ENCODE measurements at places on chromosomes 7 and 10. TPM values are rescaled to one million over a fixed set of nuclear protein-coding genes. Genes with fewer than 3 reads are reported as not detected.

GPRIN2 gene
- not detected for total RNA-seq

ADRB1 gene
- not detected for total RNA-seq

BMPER gene
- total RNA-seq: not detected

ARHGAP22 gene
- 0.66 TPM for total RNA-seq

MPP7 gene
- 0.15 TPM for total RNA-seq

DNAH11 gene
- total RNA-seq: 1.7 TPM

SPDYE8 gene
- total RNA-seq: not detected

PLPP4 gene
- not detected for total RNA-seq

CYP3A5 gene
- total RNA-seq: not detected

DNA sequence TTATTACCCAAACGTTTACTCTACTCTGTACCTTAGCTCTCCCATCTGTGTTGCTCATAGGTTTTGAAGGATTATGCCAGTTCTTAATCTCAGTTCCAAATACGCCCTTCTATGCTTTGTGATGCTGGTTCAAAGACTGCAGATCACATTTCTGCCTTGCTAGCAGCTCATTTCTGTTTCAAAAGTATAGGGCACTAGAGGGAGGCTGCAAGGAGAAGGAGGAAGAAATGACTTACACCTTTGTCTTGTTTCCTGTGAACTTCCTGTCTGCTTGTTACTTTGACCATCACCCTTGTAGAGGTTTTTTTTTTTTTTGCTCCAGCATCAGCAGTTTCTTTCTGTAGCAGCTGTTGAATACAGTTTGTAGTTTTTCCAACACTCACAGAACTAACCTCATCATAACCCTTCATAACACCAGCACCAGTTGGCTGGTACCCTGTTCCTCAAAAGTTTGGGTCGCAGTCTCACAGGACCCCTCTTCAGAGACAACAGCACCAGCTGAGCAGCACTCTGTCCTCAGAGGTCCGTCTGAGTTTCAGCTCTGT lies 16.5 kb downstream of the SLK start:
- no peaks in the 10 kb centered on the region for H3K36me3 ChIP-seq
- H3K27me3 ChIP-seq: no peaks in the 10 kb centered on the region
- H3K4me1 ChIP-seq: peaks cover 62% of the 10 kb centered on the region
- peak overlapping the region; percentile 67 for H3K27ac ChIP-seq
- peak; percentile 16 for DNase-seq
- peak overlapping the region; percentile 20 for H3K4me3 ChIP-seq

- DNase-seq: no peak
- H3K36me3 ChIP-seq: peaks cover 3% of the 10 kb centered on the region
- no peak overlapping the region for H3K4me3 ChIP-seq
- peaks cover 25% of the 10 kb centered on the region for H3K4me1 ChIP-seq
Measured at GRCh38 chr10:88794731-88795130, 7.8 kb upstream of the LIPM start.

- H3K27ac ChIP-seq: no peak overlapping the region
- H3K4me3 ChIP-seq: no peak overlapping the region
- H3K36me3 ChIP-seq: no peaks in the 10 kb centered on the region
- H3K27me3 ChIP-seq: no peaks in the 10 kb centered on the region
- no peaks in the 10 kb centered on the region for H3K4me1 ChIP-seq
- no peak for DNase-seq
Measured at GRCh38 chr10:26064106-26064505, 130.1 kb downstream of the MYO3A start.

DNA sequence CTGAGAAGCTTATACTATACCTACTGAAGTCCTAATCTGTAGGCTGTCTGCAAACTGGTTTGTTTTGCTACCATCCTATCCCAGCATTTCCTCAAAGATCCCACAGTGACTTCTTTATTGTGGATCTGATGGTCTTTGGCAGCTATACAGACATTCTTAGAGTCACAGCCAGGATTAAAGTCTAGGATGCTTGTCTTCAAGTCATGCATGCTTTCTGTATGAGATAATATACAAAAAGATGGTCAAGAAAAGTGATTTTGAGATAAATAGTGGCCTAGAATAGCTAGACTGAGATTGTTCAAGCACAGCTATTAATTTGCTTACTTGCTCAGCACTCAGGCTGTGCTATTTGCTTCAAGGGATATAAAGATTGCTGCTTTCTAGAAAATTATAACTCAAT lies 454.4 kb downstream of the AUTS2 start:
- no peaks in the 10 kb centered on the region for H3K36me3 ChIP-seq
- no peaks in the 10 kb centered on the region for H3K27me3 ChIP-seq
- H3K4me3 ChIP-seq: no peak overlapping the region
- DNase-seq: no peak
- H3K27ac ChIP-seq: no peak overlapping the region
- H3K4me1 ChIP-seq: no peaks in the 10 kb centered on the region

DNA sequence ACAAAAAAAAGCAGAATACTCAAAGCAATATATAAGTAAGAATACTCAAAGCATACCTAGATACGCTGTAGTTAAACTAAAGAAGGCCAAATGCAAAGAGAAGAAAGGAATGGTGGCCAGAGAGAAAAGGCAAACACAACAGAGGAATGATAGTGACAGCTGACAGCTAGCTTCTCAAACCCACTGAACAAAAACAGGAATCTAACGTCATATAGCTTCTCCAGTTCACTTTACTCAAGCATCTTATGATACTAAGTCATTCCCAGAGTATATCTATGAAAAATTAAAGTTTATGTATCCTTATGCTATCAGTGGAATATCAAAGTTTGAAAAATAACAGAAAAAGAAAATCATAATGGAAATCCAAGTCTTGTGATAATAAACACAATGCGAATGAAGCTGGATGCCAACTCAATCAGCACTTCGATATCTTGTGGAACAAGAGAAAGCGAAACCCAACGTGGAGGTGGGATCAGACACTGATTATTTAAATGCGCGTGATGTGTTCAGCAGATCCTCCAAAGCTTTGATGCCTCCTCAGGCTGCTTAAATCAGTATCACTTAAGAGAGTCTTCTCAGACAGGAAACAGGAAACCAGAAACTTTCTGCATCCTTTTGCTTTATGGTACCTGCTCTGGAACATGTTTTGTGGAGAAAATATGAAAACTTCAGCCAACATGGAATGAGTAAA lies 102.8 kb downstream of the PIP4K2A start:
- H3K27ac ChIP-seq: peak overlapping the region; percentile 21
- H3K4me3 ChIP-seq: peak overlapping the region; percentile 38
- no peaks in the 10 kb centered on the region for H3K27me3 ChIP-seq
- DNase-seq: peak; percentile 72
- H3K4me1 ChIP-seq: peaks cover 90% of the 10 kb centered on the region
- H3K36me3 ChIP-seq: peaks cover 32% of the 10 kb centered on the region

GRCh38 chr10:60376221-60377041 lies 13.2 kb downstream of the ANK3 start:
- H3K27me3 ChIP-seq: no peaks in the 10 kb centered on the region
- no peak overlapping the region for H3K27ac ChIP-seq
- no peak overlapping the region for H3K4me3 ChIP-seq
- no peaks in the 10 kb centered on the region for H3K36me3 ChIP-seq
- no peak for DNase-seq

DNA sequence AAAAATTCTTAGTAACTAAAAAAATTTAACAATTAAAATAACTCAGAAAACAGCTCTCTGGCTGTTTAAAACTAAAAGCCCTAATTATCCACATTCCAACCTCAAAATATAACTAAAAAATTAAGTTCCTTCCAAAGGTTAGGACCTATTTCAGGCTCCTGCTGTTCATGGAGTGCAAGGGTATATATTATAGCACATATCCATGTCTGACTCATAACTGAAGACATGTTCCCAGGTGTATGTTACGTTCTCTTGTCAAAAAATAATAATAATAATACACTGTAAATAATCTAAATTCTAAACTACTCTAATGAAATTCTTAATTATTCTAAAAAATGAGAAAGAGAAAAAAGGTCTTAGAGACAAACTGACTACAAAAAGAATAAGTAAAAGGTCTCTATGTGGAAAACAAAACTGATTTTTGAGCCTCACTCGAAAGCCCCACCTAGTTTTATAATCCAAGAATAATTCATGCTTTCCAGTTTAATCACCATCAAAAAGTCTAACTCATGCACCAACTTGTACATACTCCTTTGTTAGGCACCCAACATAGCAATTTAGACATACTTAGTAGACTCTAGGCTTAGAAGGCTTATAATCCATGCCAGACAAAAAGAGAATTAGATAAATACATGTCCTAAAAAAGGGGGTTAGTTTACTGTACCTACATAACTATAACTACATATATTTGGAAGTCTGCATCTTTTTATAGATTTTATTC lies 171.4 kb downstream of the KMT2E start:
- H3K36me3 ChIP-seq: peaks cover 6% of the 10 kb centered on the region
- H3K27me3 ChIP-seq: no peaks in the 10 kb centered on the region
- DNase-seq: no peak

DNA sequence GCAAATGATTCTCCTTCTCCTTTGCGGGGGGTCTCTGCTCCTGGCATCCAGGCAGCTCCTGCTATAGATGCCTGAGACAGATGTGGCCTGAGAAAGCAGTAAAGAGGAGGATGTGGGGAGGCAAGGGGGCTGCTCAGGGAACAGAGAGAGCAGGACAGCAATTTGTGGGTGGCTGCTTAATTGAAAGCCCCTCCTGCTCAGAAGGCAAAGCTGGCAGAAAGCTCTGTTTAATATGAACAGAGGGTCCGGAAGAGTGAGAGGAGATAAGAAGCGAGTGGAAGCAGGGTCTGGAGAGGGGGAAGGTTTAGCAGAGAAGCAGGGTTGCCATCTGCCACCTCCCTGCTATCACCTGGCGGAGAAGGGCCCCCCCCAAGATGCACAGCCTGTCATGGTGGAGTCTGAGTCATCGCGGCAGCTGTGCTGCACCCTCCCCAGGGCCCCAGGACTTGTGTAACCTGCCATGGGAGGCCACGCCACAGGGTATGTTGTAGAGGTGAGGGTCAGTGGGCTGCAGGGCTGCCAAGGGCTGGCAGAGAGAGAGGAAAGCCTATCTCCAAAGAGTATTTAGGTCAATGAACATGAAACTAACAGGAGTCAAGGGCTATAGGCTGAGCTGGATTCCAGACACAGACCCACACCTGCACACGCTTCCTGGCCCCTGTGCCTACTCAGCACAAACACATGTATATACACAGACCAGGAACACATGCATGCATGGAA lies 1109.8 kb upstream of the AUTS2 start:
- no peak for DNase-seq
- H3K4me1 ChIP-seq: no peaks in the 10 kb centered on the region
- no peak overlapping the region for H3K4me3 ChIP-seq
- no peaks in the 10 kb centered on the region for H3K27me3 ChIP-seq
- H3K36me3 ChIP-seq: no peaks in the 10 kb centered on the region
- no peak overlapping the region for H3K27ac ChIP-seq

- no peaks in the 10 kb centered on the region for H3K27me3 ChIP-seq
- H3K4me3 ChIP-seq: no peak overlapping the region
- no peak overlapping the region for H3K27ac ChIP-seq
- no peaks in the 10 kb centered on the region for H3K36me3 ChIP-seq
Measured at GRCh38 chr10:86960003-86960862, 1.8 kb downstream of the SNCG start.

DNA sequence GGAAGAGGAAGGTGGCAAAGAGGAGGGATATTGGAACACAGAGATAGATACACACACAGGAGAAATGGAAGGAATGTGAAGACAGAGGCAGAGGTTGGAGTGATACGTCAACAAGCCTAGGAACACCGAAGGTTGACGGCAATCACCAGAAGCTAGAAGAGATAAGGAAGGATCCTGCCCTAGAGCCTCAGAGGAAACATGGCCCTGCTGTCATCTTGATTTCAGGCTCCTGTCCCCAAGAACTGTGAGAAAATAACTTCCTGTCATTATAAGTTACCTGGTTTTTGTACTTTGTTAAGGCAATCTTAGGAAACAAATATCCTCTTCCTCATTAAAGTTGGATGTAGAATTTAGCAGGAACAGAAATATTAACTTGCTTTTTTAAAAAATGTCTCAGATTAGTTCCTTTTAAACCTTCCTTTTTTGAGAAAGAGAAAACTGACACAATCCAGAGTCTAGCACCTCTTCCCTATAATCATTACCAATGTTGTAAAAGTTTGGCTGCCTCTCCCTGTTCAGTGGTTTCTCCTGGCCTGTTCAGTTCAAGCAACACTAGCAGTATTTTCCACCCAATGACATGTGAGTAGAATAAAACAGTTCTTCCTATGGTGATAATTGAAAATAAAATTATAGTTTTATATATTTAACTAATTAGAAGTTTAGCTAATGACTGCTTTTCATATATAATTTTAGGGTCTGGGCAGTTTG lies 28.8 kb upstream of the GNAI1 start:
- H3K4me3 ChIP-seq: no peak overlapping the region
- H3K27ac ChIP-seq: no peak overlapping the region
- H3K27me3 ChIP-seq: no peaks in the 10 kb centered on the region
- peaks cover 26% of the 10 kb centered on the region for H3K4me1 ChIP-seq
- no peaks in the 10 kb centered on the region for H3K36me3 ChIP-seq

DNA sequence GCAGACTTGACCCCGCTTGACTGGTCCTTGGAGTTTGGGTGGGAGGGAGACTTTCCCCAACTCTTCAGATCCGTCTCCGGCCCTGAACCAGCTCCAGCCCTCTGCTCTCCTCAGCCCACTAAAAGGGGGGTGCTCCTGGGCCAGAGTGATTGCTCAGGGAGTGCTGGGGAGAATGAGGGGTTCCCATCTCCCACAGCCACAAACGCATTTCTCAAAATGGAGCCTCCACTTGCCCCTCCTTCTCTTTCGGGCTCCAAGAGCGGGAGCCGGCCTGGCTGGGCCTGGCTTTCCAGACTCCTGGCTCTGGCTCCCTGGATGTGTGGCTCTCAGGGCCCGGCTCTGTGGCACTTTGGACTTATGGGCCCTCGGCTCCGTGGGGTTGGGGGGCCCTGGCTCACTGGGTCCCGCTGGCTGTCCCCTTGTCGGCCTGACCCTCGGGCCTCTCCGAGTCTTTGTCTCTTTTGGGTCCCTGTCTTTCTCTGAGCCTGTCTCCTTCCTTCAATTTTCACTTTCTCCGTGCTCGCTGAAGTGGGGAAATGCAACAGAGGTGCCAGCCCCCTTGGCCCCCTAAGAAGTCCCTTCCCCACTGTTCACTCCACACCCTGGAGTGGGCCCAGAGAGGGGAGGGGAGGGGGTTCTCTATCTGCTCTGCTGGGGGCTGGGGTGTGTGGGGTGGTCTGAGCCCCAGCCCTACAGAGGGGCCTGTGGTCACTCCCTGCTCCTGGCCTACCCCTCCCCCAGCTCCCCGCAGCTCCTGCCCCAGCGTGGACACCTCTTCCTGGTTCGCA lies 713 bp downstream of the LZTS2 start:
- H3K36me3 ChIP-seq: peaks cover 6% of the 10 kb centered on the region
- H3K4me1 ChIP-seq: peaks cover 23% of the 10 kb centered on the region
- H3K27ac ChIP-seq: peak overlapping the region; percentile 63
- peak overlapping the region; percentile 76 for H3K4me3 ChIP-seq
- no peak for DNase-seq
- H3K27me3 ChIP-seq: peaks cover 4% of the 10 kb centered on the region

DNA sequence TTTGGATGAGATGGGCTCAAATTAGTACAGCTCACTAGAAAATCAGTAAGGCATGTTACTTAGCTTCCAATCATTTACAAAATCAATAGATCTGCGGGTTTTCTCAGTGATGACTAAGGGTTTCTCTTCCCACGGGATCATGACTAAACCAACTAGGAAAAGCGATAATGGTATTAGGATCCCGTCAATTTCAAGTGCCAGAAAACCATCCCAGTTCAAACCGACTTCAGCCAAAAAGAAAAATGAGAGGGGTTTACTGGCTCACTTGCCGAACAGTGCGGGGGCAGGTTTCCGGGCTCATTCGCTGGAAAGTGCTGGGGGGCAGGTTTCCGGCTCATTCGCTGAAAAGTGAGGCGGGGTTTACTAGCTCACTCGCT lies 62.1 kb upstream of the LYZL2 start:
- peaks cover 47% of the 10 kb centered on the region for H3K4me1 ChIP-seq
- H3K4me3 ChIP-seq: no peak overlapping the region
- H3K27me3 ChIP-seq: no peaks in the 10 kb centered on the region
- H3K27ac ChIP-seq: no peak overlapping the region
- no peak for DNase-seq
- H3K36me3 ChIP-seq: peaks cover 4% of the 10 kb centered on the region
